D721Med (cell line): ENCODE measurements at places on chromosomes 12 and 14.

DNA sequence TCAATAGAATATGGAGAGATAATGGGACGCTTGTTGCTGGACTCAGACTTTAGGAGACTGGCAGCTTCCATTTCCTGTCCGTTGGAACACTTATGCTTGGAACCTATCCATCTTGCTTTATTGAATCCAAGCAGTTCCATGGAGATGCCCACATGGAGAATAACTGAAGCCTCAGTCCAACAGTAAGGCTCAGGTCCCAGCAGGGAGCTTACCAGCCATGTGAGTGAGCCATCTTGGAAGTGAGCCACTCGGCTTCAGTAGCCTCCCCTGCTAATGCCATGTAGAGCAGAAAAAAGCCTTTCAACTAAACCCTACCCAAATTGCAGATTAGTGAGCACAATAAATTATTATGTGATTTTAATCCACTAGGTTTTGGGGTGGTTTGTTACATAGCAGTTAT lies 538.8 kb upstream of the STXBP6 start:
- DNase-seq = no peak

- DNase-seq = no peak
Observed at GRCh38 chr14:38528582-38528981, 272.7 kb upstream of the CLEC14A start.

GRCh38 chr12:108822497-108823205 lies 34.7 kb downstream of the SSH1 start:
- no peak for DNase-seq

DNA sequence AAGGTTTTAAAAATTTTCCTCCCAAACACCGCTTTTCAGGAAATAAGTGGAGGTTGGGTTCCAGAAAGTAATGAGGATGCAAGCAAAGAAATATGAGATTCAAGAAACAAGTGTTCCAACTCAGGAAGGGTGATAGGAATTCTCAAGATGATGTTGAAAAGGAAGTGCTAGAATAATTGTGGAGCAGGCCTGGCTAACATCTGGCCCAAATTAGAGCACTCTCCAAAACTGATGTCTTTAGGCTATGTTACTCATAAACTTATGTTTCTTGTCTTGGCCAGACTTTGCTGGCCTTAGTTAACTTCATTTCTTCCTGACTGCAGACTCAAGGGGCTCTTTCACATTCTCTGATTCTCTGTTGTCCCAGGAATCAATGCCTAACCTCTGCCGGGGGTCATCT lies 116.3 kb downstream of the TMTC3 start:
- no peak for DNase-seq

- no peak for DNase-seq
Observed at GRCh38 chr12:79886917-79887519, 47.9 kb downstream of the PPP1R12A start.

- DNase-seq = no peak
Observed at GRCh38 chr12:32000373-32001005, 41.3 kb downstream of the RESF1 start.

DNA sequence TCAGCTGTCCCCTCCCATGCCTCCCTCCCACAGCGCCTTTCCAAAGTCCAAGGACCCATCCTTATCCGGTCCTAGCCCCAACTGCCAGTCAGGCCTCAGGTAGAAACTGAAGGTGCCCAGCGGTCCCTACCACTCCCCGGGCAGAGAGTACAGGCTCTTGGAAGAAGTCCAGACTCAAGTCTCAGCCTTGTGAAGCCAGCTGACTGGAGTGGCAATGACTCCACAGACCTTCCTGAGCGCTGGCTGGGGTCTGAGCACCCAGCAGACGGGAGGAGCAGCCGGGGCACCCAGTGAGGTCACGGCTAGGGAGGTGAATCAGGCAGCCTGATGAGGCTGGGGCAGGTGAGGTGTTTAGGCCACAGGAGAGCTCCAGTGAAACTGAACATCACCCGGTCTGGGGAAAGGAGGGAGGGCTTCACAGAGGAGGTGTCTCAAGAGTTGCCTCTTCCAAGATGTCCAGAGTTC lies 60.0 kb downstream of the ITPK1 start:
- no peak for DNase-seq

DNA sequence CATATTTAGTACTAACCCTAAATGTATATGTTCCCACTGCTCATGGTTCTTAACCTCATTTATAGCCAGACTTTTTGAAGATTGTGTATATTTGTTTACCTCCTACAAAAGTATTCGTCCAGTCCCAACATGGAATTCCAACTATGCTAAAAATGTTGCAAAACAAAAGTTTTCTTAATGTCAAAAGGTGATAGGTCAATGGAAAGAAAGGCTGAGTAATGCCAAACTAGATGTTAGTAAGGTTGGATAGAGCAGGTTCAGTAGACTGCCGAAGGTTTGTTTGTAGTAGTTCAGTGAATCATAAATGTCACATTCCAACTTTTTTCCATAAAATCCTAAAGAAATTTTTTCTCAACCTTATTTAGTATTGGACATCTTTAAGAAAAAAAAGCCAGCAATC lies 874.5 kb downstream of the FLRT2 start:
- no peak for DNase-seq

- DNase-seq = no peak
Observed at GRCh38 chr12:109872-110271, 43.3 kb downstream of the IQSEC3 start.

- no peak for DNase-seq
Observed at GRCh38 chr12:104410786-104411185, 46.0 kb upstream of the CHST11 start.

GRCh38 chr14:32381869-32382268 lies 52.8 kb downstream of the AKAP6 start:
- DNase-seq = no peak

DNA sequence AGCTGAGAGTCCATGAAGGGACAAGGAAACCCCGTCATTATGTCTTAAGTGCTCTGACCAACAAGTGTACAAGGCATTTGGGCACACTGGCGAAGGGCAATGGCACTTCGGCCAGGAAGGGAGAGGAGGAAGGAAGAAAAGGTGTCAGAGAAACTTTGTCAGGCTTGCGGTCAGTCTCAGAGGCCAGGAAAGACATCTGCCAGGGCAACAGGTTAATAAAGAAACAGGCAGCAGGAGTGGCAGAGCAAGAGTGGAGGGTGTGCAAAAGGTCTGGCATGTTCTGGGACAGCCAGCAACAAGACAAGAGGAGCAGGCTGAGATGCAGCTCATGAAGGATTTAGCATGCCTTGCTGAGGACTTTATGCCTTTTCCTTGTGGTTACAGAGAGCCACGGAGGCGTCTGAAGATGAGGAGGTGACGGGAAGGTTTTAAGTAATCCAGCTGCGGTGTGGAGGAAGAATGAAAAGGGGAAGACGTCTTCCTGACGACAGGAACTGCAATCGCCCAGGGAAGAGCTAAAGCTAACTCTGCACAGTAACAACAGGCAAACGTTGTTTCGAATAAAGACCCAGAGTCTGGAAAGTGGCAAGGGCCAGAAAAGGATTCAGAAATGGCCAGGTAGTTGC lies 13.1 kb downstream of the APPL2 start:
- DNase-seq = no peak

- no peak for DNase-seq
Observed at GRCh38 chr14:81311141-81311540, 89.0 kb downstream of the STON2 start.

- no peak for DNase-seq
Observed at GRCh38 chr12:24424889-24425600, 475.6 kb upstream of the SOX5 start.

- no peak for DNase-seq
Observed at GRCh38 chr12:44875417-44875953, 630 bp downstream of the NELL2 start.

- DNase-seq = no peak
Observed at GRCh38 chr14:90720336-90720735, 95.9 kb downstream of the TTC7B start.

- DNase-seq = no peak
Observed at GRCh38 chr12:115891556-115892164, 385.8 kb downstream of the MED13L start.
